ENCODE measurements at places on chromosomes 6 and 20. TPM values are rescaled to one million over a fixed set of nuclear protein-coding genes. Genes with fewer than 3 reads are reported as not detected.
A peak's percentile ranks its signal among the peaks of the same experiment; 100 is the strongest.

GRCh38 chr6:106702451-106703110 is 73.2 kb downstream of the QRSL1 start:
- no peak for DNase-seq

GRCh38 chr20:34642009-34642408 is 34.9 kb downstream of the PIGU start:
- no peak for DNase-seq

- peak; percentile 70 for DNase-seq
Measured at GRCh38 chr6:26172608-26172968, 85.4 kb downstream of the HFE start.

GRCh38 chr6:55448451-55448850 is 121.2 kb downstream of the GFRAL start:
- no peak for DNase-seq

DNA sequence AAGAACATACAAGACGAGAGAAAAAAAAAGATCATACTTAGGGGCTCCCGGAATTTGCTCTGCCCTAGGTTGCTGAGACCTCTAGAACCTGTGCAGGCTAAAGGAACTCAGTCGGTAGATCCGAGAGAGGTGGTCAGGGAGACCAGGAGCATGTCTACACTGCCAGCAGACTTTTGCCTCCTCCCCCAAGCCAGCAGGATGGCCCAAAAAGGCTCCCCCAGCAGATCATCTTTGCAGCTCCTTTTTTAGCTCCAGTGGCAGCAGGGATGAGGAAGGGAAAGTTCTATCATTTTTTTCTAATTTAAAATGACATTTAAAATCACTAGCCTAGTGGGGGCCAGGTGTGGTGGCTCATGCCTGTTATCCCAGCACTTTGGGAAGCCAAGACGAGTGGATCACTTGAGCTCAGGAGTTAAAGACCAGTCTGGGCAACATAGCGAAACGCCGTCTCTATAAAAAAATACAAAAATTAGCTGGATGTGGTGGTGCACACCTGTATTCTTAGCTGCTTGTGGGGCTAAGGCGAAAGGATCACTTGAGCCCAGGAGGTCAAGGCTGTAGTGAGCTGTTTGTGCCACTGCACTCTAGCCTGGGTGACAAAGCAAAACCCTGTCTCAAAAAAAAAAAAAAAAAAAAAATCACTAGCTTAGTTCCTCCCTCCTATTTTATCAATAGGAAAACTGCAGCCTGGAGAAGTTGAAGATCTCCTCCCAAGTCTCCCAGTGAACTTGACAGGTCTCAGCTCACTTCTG is 69.3 kb upstream of the MYL9 start:
- no peak for DNase-seq

DNA sequence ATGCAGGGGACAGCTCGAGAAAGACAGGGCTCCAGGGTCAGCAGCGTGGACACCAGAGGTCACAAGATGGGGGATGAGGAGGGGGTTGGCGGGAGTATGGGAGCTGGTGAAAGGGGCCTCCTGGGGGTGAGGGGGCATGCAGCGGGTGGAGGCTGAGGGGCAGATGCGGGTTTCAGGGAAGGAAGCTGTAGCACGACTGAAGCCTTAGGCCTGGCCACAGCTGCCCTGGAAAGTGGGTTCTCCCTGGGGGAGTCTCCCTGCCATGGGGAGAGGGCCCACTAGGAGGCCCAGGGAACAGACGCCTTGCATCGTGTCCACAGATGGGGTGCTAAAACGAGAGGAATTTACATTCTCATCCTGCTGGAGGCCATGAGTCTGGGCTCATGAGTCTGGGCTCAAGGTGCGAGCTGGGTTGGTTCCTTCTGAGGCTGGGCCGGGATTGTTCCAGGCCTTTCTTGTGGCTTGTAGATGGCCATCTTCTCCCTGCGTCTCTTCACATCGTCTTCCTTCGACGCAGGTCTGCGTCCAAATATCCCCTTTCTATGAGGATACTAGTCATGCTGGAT is 18.0 kb downstream of the APCDD1L start:
- no peak for DNase-seq

- DNase-seq, result no peak
Measured at GRCh38 chr20:46820682-46821081, 74.0 kb upstream of the EYA2 start.

DNA sequence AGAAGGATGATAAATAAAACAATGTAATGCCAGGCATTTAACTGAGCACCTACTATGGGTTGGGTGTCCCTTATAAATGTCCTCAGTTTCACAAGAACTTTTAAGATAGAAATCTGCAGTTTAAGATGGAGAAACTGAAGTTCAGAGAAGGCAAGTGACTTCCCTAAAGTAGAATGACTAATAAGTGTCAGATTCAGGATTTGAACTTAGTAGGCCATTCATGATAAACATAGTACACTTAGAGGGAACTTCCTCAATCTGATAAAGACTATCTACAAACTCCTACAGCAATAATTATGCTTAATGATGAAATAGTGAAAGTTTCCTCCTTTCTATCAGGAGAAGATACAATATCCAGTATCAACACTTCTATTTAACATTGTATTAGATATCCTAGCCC is 43.9 kb downstream of the NCR2 start:
- no peak for DNase-seq

Gene OR2H2
- 0.07 TPM for polyA plus RNA-seq

Gene PXT1
- 0.10 TPM for polyA plus RNA-seq
